ENCODE measurements at places on chromosomes 7 and 10.
A peak's percentile ranks its signal among the peaks of the same experiment; 100 is the strongest.

GRCh38 chr7:101676956-101677355 lies 47.9 kb upstream of the MYL10 start:
- DNase-seq: no peak

- DNase-seq: no peak
Observed at GRCh38 chr7:123120286-123120685, 79.5 kb downstream of the SLC13A1 start.

GRCh38 chr10:16011548-16011947 lies 151.2 kb upstream of the MINDY3 start:
- no peak for DNase-seq

- no peak for DNase-seq
Observed at GRCh38 chr10:48477616-48478015, 127.3 kb downstream of the ARHGAP22 start.

DNA sequence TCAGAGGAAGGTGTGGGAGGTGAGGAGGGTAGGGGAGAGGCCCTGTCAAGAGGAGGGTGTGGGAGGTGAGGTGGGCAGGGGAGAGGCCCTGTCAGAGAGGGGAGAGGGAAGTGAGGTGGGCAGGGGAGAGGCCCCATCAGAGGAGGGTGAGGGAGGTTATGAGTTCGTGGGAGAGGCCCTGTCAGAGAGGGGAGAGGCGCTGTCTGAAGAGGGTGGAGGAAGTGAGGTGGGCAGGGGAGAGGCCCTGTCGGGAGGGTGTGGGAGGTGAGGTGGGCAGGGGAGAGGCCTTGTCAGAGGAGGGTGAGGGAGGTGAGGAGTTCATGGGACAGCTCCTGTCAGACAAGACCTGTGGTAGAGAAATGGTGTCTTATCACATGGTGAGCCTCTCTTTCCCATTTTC lies 74.4 kb downstream of the INPP5A start:
- DNase-seq: no peak

GRCh38 chr7:117186218-117187010 lies 136.4 kb downstream of the WNT2 start:
- DNase-seq: no peak

- no peak for DNase-seq
Observed at GRCh38 chr10:129548600-129548999, 81.6 kb downstream of the MGMT start.

GRCh38 chr10:88889559-88890337 lies 9.7 kb downstream of the STAMBPL1 start:
- DNase-seq: peak; percentile 73

DNA sequence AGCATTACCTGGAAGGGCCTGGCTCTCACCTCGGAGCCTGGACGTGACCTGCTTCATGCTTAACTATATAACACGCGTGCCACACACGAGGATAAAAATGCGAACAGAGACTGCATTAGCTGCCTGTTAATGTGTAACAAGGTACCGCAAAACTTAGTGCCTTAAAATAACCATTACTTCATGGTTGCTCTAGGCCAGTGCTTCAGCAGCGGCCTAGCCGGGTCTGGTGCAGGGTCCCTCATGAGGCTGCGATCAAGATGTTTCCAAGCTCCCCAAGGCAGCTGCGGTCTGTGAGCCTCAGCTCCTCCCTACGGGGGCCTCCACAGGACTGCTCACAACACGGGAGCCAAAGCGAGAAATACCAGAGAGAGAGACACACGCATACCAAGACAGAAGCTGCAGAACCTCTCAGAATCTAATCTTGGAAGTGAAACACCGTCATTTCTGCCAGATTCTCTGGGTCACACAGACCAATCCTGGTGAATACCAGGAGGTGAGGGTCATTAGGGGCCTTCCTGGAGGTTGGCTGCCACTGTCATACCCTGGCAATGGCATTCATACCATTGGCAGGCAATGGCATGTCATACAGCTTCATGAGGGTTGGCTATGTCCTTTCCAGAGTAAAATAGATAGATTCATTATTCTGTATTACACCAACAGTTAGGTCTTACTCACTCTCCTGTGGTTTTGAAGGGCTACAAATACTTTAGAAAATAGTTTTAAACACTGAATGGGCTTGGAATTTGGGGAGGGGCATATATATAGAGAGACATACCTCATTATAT lies 94.5 kb downstream of the HIPK2 start:
- peak; percentile 91 for DNase-seq

GRCh38 chr7:44112231-44112996 lies 8.3 kb downstream of the AEBP1 start:
- DNase-seq: no peak

GRCh38 chr10:101595591-101596433 lies 7.7 kb downstream of the DPCD start:
- DNase-seq: no peak

- DNase-seq: no peak
Observed at GRCh38 chr7:130880668-130881067, 146.7 kb upstream of the KLF14 start.

DNA sequence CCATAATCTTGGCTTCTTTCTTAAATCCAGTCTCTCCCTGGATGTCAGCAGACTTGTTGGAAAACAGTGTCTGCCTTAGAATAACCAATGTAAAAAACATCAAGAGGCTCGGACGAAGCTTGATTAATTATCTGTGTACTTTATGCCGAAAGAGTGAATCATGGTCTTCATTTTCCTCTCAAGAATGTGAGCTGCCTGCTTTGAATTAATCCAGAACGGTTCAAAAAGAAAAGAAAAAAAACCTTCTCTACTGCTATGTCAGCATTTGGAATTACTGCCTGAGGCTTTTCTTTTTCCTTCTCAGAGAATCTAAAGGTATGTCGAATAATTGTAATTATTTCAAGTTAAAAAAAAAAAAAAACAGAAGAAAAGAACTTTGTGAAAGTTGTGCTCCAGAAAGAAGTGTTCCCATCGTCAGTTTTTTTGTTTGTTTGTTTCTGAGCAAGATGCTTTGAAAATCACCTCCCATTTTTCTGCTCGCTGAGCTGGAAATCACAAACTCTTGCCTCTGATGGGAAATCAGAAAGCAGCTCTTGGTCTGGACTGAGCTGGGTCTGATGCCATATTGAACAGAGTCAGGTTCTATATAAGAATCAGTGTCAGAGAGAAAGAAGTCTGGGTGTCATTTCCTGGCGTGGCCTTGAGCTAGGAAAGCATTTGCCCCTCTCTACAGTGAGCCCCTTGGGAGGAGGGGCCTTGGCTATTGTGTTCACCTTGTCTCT lies 20.2 kb downstream of the PLPP4 start:
- no peak for DNase-seq

DNA sequence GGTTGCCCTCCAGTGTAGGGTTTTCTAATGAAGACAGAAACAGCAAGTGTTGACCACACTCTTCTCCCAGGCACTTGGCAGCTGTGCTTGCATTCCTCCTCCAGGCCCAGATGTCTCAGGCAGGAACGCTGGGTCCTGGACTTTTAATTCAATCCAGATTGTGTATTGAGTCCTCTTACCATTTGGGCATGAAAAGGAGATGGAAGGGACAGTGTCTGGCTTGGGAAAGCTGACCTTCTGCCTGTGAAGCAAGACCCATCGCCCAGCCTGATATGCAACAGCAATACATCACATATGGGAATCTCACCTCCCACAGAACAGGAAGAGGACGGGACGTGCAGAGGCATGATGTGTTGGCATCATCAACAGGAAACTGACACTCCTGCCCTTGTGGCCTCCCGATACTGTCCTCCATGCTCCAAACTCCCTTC lies 174.4 kb upstream of the LYZL2 start:
- DNase-seq: no peak

DNA sequence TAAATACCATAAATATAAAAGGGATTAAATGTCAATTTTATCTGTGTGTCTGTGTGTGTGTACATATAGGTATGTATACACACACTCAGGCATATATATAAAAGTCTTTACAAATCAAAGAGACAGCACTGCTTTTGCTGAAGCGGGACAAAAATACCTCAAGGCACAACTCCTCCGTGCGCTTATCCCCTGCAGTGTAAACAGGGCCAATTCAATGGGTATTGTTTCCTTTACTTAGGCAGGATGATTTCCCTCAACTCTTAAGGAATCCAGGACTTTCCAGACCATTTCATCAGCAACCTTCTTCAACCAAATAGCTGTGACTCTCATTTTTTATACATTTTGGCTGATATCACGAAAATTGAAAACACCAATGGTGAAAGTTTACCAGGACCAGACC lies 227.7 kb downstream of the CRPPA start:
- no peak for DNase-seq

- DNase-seq: no peak
Observed at GRCh38 chr7:137209151-137209817, 134.2 kb downstream of the PTN start.

Measured in GM12865 (cell line).